ENCODE measurements at places on chromosomes 6 and 20.

DNA sequence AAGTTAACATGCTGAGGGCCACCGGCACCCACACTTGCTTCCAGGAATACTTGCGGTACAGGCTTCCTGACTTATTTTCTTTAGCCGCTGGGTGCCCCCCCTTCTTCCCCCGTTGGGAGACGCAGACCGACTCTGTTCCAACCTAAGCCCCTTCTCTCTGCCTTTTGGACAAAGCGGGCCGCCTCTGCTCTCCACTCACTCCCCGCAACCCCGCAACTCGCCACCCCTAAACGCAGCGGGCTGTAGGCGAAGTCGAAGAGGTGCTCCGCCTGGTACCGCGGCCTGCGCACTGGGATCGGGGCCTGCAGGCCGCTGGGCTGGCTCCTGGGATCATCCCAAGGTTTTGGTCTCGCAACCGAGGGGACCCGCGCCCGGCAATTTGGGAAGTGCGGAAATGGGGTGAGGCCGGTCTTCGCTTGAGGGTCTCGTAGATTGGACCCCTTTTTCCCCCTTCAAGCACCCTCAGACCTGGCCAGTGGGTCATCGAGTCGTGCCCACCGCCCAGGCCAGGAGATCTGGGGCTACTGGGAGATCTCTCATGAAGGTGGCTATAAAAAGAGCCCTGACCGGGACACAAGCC, 4.7 kb upstream of the FOXF2 start:
- DNase-seq = no peak

- no peak for DNase-seq
Observed at GRCh38 chr6:6806844-6807518, 218.5 kb downstream of the LY86 start.

DNA sequence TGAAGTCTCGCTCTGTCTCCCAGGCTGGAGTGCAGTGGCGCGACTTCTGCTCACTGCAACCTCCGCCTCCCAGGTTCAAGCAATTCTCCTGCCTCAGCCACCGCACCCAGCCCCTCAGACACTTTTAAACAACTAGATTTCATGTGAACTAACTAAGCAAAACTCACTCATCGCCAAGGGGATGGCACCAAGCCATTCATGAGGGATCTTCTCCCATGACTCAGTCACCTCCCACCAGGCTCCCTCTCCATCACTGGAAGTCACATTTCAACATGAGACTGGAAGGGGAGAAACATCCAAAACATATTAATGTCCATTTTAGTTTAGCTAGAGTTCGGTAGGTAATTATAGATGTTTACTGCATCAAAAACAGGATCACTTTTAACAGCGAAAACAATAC, 95.9 kb upstream of the PRL start:
- no peak for DNase-seq

DNA sequence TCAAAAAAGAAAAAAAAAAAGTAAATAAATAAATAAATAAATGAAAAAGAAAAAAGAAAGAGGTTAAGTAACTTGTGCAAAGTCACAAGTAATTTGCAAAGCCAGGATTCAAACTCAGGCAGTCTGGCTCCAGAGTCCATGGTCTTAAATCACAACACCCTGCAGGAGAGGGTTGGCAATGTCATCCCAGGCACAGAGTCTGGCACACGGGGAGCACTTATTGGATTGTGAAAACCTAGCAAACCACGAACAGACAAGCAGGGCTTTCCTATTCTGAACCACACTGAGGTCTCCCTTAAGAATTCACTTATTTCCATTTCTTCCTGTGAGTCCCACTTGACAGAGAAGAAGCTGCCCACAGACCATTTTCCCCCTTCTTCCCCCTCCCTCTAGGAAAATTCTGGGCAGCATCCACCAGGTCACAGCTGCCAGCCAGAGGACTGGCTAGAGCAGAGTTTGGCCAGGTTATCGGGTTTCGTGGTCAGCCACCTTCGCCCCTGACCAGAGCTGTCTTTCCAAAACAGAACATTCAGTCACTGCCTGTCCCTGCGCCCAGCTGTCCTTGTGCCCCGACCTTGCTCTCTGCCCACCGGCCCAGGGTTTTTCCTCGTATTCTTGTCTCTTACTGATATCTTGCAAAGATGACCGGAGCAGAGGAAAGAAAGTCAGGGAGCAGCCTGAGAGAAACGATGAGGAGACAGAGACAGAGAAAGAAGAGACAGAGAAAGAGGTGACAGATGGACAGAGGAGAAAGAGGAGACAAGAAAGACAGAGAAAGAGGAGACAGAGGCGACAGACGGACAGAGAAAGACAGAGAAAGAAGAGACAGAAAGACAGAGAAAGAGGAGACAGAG, 106.4 kb upstream of the PTPN1 start:
- DNase-seq = no peak

DNA sequence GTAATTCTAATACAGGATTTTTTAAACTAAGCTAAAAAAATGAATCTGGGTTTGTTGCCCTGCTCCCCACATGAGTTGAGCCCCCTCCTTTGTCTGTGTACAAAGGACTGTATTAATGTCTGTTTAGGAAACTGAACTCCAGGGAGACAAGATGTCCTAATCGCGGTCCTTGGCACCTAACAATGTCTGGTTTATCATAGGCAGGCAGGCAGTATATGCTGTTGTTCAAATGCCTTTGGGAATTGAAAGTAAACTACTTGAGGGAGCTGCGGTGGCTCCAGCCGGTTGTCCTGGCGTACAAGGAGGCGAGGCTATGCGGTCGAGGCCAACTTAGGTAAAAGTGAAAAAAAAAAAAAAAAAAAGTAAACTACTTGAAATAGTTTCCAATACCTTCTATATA, 98.5 kb downstream of the TULP4 start:
- no peak for DNase-seq

- DNase-seq = no peak
Observed at GRCh38 chr6:135555550-135555949, 58.0 kb upstream of the AHI1 start.

GRCh38 chr6:33689879-33690278, 21.6 kb downstream of the UQCC2 start:
- no peak for DNase-seq

- DNase-seq = no peak
Observed at GRCh38 chr20:33704197-33704924, 15.7 kb downstream of the PXMP4 start.

GRCh38 chr20:58233881-58234528, 5.6 kb upstream of the ANKRD60 start:
- DNase-seq = peak; percentile 74

GRCh38 chr6:52534966-52535390, 41.9 kb downstream of the TRAM2 start:
- DNase-seq = peak; percentile 45

- no peak for DNase-seq
Observed at GRCh38 chr6:303948-304558, 11.8 kb downstream of the DUSP22 start.

DNA sequence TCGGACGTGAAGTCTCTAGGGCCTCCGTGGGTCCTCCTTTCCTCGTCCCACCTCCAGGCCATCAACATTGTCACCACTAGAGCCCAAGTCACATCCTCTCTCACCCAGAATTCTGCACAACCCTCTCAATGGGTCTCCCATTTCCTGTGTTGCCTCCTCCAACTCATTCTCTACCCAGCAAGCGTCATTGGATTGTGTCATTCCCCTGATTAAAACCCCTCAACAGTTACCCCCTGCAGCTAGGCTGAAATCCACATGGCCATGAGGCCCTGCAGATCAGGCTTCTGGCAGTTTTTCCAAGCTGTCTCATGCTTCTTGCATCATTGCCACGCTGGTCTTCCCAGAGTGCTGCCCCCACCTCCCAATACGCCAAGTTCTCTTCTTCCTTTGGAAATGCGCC, 12.9 kb upstream of the FAM210B start:
- DNase-seq = no peak

- peak; percentile 22 for DNase-seq
Observed at GRCh38 chr20:41057999-41058673, 29.5 kb downstream of the TOP1 start.

GRCh38 chr20:41232973-41233926, 84.3 kb downstream of the ZHX3 start:
- no peak for DNase-seq

DNA sequence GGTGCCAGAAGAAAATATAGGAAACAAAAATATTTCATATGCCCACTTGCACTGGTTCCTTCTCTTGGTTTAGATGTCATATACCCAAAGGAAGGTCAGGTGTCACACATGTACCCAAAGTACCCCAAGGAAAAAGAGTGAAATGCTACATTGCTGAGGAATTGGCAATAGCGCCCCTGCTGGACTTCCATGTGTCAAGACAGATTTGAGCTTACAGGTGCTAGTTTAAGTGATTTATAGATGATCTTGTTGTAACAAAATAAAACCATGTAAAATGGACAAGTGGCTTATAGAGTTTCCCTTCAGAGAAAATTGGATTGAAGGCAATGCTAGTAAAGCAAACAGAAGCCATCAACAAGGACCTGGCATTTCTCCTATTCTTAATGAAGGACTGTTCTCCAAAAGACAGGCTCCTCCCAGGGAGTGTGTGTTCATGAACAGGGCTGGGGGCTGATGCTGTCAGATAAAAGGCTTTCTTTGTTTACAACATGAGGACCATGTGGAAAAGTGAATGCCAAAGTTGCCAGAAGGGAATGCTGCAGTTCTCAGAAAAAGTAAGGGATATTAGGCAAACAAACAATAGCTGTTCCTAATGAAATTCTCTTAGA, 64.3 kb upstream of the PAK5 start:
- no peak for DNase-seq

DNA sequence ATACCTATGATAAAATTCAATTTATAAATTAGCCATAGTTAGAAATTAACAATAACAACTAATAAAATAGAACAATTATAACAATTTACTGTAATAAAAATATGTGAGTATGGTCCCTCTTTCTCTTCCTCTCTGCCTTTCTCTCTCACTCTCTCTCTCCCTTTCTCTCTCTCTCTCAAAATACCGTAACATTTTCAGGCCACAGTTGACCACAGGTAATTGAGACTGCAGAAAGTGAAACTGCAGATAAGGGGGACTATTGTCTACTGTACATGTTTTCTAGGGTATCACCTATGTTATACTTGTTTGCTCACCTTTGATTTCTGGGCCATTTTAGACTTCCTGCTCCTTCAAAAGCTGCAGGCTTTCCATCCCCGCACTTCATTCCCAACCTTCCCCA, 46.8 kb downstream of the LY86 start:
- no peak for DNase-seq

GRCh38 chr6:113645986-113646385, 211.2 kb upstream of the MARCKS start:
- no peak for DNase-seq

- no peak for DNase-seq
Observed at GRCh38 chr20:62876902-62877816, 15.5 kb upstream of the TCFL5 start.

DNA sequence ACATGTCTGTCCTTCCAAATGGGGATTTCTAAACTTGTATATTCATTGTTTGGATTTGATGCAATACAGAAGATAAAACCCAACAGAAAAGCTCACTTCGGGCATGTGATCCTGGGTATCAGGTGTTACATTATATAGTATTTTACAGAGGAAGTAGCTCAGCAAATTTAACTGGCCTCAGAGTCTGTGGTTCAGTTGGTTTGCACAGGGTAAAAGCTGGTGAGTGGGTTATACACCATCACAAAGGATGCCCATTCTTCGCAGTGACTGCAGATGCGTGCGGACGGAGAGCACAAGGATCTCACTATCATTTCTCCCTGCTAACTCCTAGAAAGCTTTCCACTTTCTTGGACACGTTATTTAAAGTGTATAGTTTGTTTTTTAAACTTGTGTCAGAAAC, 236.7 kb downstream of the TMEM242 start:
- DNase-seq = no peak

GRCh38 chr6:135358985-135359384, 138.6 kb downstream of the AHI1 start:
- no peak for DNase-seq

DNA sequence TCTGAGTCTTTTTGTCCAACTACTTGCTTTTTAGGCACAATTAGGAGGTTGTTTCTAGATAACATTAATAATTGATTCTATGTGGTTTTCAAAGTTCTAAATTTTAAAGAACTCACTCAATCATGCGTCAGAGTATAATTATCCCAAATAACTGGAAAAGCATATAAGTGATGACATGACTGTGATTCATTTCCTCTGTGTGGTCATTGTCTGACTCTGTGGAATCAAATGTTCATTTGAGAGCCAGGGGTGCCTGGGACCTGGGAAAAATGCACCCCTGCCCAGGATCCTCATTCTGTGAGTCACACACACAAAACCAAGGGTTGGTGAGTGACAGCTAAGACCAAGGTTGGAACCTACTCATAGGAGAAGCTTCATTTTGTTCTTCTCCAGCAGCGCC, 127.1 kb upstream of the MLIP start:
- no peak for DNase-seq

DNA sequence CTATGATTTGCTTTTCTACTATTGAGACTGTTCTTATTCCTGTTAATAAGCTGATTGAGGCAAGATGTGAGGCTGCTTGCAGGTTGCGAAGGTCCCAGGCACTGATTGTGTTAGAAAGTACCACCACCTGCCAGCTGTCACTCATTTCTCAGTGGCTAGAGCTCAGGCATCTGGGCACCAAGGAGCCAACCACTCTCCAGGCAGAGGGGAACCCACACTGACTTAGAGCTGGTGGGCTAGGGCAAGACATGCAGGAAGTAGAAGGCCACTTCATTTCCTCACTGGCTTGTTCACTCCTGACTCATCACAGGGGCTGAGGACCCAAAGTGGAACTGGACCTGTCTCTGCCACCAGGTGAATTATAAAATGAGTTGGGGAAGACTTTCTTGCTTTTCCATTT, 7.8 kb upstream of the DLL1 start:
- no peak for DNase-seq

- no peak for DNase-seq
Observed at GRCh38 chr6:155222506-155222905, 41.3 kb upstream of the CLDN20 start.

GRCh38 chr6:23533311-23533710, 592.7 kb upstream of the NRSN1 start:
- DNase-seq = no peak

DNA sequence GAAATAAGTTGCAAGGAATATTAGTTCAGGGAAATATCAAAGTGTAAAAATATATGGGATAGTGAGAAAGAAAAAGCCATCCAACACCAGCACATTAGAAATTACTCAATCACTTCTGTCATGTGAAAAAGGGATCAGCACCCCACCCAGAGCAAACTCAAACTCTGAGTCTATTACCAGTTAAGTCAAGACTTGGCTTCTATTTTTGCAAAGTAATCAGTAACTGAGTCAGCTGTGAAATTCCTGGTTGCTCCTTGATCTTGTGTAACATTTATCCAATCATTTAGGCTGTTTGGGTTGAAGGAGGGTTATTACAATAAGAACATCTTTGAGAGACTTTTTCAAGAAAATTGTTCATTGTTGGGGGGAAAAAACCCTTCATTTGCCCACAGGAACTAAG, 51.2 kb downstream of the SLC22A23 start:
- no peak for DNase-seq

DNA sequence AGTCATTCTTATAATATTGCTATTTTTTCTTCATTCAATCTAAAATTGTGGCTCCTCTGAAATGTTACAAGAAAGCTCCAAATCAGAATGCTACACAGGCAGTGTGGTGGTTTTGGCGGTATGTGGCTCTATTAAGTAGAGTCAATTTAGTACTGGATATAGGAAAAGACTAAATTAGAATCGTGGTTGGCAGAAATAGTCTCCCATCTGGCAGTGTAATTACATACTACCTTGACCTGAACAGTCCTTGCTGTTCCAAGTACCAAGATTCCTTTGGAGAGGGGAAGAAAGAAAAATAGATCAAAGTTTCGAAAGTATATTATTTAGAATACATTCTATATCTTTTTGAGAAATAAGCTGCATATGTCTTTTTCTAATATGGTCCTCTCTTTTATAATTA, 78.2 kb downstream of the C6orf118 start:
- DNase-seq = no peak

Data from stimulated activated naive CD8-positive, alpha-beta T cell treated with anti-CD3 and anti-CD28 coated beads, Interleukin-15, Interleukin-2, amounts not matched to agents 100 U/mL and 50 U/mL, for 24 hours (primary cell).